RPMI7951 (cell line): ENCODE measurements at places on chromosomes 4 and X. TPM values are rescaled to one million over a fixed set of nuclear protein-coding genes. Genes with fewer than 3 reads are reported as not detected.

RAP1GDS1 gene
- 65.1 and 66.3 TPM in 2 replicates for total RNA-seq

ARHGEF6 gene
- 3.5 and 3.7 TPM in 2 replicates for total RNA-seq

ARAP2 gene
- under 0.01 and 0.20 TPM in 2 replicates for total RNA-seq

ARMCX1 gene
- 25.3 and 28.8 TPM in 2 replicates for total RNA-seq

CT47A7 gene
- not detected in 2 replicates for total RNA-seq

GAR1 gene
- 6.7 and 7.8 TPM in 2 replicates for total RNA-seq

PCSK1N gene
- 0.36 and 0.59 TPM in 2 replicates for total RNA-seq

RBM46 gene
- not detected in 2 replicates for total RNA-seq

SRPX gene
- 357 and 381 TPM in 2 replicates for total RNA-seq

TMEM144 gene
- 0.78 and 2.5 TPM in 2 replicates for total RNA-seq

TLR2 gene
- 8.8 and 11.3 TPM in 2 replicates for total RNA-seq

NDST4 gene
- not detected in 2 replicates for total RNA-seq

PDGFC gene
- total RNA-seq = 54.7 and 58.9 TPM in 2 replicates

ARHGAP10 gene
- total RNA-seq = 16.1 and 16.9 TPM in 2 replicates
